ENCODE measurements at places on chromosomes 2 and 18.
A peak's percentile ranks its signal among the peaks of the same experiment; 100 is the strongest.

GRCh38 chr2:205078762-205079161 is 533.5 kb downstream of the PARD3B start:
- DNase-seq, result no peak

GRCh38 chr2:238581126-238581525 is 154.4 kb downstream of the ASB1 start:
- DNase-seq, result no peak

DNA sequence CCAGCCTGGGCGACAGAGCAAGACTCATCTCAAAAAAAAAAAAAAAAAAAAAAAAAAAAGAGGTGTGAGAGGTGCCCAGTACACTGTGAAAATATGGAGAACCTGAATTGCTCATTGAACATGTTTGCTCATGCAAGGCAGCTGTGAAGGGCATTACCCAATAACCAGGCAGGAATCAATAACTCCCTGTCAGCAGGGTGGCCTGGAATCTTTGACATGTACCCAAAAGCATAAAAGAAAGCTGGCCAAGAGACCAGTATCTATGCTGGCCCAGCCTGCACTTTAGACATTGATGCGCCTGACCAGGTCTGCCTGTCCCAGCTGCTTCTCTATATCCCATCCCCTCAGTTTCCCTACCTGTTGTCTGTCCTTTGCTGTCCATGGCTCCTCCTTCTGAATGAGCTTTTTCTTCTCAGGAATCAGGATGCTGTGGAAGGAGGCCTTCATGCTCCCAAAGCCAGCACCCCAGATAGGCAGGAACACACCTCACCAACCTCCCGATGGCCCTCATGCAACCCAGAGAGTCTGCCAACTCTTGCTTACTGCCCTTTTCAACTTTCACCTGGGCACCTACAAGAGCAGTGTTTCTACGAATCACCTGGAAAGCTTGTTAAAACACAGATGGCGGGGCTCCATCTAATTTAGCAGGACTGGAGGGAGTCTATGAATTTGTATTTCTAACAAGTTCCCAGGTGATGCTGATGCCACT is 83.4 kb upstream of the PPP1CB start:
- no peak for DNase-seq

- peak; percentile 22 for DNase-seq
Measured at GRCh38 chr2:161414042-161415033, 1.8 kb upstream of the TBR1 start.

DNA sequence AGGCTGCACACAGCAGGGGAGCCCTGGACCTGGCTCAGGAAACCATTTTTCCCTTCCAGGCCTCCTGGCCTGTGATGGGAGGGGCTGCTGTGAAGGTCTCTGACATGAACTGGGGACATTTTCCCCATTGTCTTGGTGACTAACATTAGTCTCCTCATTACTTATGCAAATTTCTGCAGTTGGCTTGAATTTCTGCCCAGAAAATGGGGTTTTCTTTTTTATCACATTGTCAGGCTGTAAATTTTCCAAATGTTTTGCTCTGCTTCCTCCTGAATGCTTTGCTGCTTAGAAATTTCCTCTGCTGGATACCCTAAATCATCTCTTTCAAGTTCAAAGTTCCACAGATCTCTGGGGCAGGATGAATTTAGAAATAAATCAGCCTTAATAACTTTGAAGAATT is 78.2 kb downstream of the EHBP1 start:
- DNase-seq, result no peak

DNA sequence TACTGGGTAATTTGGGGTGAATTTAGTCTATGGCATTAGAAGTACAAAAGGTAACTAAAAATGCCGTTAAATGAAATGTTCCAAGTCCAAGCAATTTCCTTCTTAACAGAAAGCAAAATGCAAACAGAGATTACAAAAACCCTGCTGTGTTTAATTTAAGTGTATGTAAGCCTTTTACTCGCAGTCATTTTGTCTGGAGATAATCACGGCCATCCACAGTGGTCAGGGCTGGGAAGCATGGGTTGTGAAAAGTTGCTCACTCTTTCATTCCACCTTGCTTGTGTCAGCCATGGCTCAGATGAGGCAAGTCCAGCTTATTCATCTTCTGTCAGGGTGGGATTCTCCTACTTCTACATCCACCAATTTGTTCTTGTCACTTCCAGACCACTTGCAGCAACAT is 983.6 kb upstream of the ZEB2 start:
- DNase-seq, result no peak

DNA sequence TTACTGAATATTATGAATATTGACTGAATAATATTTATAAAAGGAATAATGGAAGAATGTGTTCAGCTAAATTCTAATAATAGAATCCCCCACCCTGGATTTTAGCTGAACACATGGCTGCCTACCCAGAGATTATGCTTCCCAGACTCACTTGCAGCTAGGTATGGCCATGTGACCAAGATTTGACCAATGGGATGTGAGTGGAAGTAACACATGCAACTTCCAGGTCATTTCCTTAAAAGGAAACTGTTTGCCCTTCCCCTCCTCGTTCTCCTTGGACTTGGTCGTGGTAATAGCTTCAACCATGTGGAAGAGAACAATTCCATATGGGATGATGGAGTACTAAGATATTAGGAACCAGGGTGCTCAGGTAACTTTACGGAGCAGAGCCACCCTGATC is 47.8 kb downstream of the KIAA2012 start:
- no peak for DNase-seq

DNA sequence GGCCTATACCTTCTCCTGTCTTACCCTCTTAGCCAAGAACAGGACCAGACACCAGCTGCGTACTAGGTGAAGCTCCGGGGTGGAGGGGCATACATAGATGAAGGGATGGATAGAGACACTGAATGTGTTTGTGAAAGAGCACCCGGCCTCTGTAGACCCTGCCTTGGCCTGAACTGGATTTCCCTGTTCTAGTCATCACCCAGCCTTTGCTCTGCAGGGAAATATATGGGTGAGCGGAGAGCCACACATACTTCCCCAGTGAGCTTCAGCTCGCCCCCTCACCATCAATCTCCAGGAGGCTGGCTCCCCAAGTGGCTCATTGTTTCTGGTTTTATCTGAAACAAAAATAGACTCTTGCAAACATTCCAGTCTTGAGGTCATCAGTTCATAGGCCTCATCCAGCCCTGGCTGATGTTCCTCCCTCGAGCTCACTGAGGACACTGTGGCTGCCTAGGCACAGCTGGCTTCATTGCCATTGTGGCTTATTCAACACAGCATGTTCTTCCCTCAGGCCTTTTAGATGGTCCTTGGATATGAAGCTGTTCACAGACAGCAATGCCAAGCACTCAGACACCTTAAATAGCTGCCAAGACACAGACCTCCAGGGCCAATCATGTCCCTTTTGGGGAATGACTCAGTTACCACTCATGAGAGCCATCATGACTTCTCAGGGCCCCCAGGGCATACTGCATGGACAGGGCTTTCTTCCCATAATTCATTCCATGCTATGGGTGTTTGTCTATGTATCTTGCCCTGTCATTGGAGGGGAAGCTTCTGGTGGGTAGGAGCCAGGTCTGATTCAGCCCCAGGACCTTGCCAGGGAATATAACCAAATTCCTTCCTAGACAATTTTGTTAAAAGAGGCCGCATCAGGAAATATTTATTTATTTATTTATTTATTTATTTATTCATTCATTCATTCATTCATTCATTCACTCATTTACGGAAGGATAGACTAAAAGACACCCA is 82.4 kb downstream of the TTC32 start:
- no peak for DNase-seq

- no peak for DNase-seq
Measured at GRCh38 chr2:144950899-144951560, 431.1 kb upstream of the ZEB2 start.

GRCh38 chr2:4674007-4674406 is 970.6 kb downstream of the DCDC2C start:
- no peak for DNase-seq

- no peak for DNase-seq
Measured at GRCh38 chr18:67553437-67553836, 36.9 kb upstream of the DSEL start.

DNA sequence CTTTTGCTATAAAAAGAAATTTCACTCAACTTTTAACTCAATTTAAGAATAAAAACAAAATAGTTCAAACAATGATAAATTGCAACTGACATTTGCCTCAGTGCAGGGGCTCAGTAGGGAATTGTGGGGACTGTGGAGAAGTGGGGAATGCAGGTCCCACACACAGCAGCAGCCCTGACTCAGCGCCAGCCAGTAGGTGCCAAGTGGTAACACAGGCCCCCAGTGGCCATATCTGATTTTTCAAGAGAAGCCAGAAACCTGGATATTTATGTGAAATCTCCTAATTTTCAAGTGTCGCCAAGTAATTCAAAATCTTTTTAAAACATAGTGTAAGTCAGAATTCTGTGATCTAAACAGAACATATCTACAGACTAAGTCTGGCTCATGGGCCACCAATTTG is 186.3 kb downstream of the EN1 start:
- DNase-seq, result no peak

GRCh38 chr2:105597011-105597805 is 147.5 kb upstream of the NCK2 start:
- no peak for DNase-seq

DNA sequence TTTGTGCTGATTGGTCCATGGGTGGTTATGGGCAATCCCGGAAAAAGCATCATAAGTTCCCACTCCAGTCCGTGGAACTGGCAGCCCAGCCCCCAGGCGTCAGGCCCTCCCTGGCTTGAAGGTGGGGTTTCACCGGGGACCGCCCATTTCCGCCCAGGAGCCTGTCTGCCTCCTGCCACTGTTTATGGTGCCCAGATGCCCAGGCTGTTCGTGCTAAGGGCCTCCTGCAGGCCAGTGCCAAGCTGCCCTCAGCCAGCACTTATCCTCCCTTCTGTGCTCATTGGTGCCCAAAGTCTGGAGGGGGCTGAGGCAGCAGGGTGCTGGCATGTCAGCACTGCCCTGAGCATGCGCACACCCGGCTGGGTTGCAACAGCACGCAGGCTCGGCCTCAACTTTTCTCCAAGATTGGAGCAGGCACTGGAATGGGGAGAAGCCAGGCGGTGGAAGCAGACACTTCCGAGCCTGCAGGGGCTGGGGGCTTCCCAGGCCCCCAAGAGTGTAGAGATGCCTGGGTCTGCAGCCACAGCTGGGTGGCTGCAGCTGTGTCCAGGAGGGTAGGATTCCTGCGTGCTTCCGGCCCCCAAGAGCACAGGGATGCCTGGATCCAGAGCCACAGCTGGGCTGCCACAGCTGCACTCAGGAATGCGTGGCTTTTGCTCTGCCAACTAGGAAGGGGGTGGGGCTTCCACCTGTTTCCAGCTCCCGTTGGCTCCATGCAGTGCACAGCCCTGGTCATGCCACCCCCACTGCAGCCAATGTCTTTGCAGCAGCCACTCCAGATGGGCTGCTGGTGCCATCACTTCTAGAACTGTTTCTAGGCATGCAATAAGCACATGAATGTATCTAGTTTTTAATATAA is 74.0 kb downstream of the AGPS start:
- no peak for DNase-seq

- DNase-seq, result no peak
Measured at GRCh38 chr2:48178611-48179010, 272.3 kb upstream of the FBXO11 start.

DNA sequence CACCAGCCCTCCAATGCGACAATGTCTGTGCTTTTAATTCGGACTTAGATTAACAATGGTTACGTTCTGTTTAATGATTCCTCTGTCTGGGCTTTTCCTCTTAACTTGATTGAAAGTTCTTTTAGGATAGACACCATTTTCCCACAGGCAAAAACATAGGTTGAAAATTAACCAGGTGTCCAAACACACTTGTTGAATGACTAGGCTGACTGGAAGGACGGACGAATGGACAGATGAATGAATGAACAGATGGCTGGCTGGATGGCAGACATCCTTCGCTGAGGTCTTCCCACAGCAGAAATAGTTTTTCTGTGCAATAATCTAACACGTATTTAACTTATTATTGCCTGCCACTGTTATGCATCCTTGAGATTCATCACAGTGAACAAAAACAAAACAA is 298.8 kb downstream of the SRBD1 start:
- DNase-seq, result no peak

DNA sequence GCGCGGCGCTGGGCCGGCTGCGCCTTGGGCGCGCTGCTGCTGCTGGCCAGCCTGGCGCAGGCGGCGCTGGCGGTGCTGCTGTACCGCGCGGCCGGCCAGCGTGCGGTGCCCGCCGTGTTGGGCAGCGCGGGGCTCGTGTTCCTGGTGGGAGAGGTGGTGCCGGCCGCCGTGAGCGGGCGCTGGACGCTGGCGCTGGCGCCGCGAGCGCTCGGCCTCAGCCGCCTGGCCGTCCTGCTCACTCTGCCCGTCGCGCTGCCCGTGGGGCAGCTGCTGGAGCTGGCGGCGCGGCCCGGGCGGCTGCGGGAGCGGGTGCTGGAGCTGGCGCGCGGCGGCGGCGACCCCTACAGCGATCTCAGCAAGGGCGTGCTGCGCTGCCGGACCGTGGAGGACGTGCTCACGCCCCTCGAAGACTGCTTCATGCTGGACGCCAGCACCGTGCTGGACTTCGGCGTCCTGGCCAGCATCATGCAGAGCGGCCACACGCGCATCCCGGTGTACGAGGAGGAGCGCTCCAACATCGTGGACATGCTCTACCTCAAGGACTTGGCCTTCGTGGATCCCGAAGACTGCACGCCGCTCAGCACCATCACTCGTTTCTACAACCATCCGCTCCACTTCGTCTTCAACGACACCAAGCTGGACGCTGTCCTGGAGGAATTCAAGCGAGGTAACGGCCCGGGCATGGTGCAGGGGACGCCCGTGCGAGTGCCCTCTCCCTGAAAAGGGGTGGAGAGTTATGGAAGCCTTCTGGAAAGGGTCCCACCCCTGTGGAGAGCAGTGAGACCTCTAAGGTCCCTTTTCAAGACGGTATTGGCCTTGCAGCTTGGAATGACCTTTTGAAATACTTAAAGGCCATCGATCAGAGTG is 1.0 kb downstream of the CNNM3 start:
- DNase-seq, result no peak

All from transverse colon (tissue), 4 donors.